Stimulated activated CD4-positive, alpha-beta T cell treated with anti-CD3 and anti-CD28 coated beads, Interleukin-15, amount 100 ng/mL, for 48 hours (primary cell): ENCODE measurements at places on chromosomes 3 and 15.

DNA sequence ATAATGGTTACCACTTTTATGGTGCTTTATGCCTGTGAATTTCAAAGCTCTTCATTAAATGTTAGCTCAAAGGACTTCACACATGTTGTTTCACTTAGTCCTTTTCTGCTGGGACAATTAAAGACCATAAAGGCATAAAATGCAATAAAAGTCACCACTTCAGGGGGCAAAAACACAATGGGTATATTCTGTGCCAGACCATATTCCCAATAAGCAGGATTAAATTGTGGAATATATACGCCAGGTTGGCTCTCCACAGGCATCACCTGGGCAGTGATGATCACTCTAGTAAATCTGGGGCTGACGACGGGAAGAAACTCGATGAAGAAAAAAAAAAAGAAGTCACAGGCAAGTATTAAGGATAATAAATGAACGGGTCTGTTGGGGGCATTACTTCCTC lies 370.2 kb upstream of the CNTN4 start:
- DNase-seq = no peak

DNA sequence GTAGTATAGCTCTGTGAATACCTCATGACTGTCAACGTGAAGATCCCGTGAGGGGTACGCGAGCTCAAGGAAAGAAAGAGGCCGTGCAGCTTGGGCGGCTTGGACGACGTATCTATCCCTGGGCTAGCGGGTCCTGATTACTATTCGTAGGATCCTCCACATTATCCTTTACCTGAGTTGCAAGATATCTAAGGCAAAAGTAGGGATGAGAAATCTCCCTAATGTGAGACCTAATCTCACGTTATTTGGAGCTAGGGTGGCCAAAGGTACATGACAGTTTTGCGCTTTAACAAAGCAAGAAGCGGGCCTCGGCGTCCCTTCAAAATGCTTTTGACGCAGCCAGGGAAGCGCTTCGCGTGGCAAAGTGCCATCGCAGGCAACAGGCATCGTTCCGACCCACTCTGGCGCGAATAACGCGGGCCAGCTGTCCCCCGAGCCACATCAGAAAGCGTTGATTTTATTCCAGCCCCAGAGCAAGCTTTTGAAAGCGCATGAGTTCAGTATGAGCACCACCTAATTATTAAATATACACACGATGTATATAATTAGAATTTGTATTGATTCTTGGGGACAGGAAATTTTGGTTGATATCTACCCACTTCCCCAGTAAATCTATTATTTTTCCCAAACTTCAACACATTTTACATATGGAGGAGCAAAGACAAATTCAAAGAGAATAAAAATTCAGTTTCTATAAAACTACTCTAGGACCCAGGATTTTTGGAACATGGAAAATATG lies 2.5 kb upstream of the EOMES start:
- DNase-seq = no peak

DNA sequence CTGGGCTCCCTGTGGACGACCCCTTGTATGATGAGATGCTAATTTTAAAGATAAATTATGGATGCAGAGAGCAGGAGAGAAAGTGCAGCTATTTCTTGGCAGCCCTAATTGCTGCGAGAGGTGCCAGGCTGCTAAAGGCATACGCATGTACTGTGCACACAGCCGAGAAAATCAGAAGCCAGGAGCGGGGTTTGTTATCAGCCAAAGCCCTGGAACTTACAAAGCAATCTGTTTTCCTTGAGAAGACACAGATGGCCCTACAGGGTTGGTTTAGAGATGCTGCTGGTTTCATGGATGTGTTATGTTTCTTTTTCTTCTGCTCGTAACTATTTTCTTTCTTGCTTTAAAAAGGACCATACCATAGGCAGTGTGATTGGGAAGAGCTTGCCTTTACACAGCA lies 11.7 kb upstream of the CCK start:
- no peak for DNase-seq

GRCh38 chr15:70033529-70034140 lies 64.1 kb downstream of the TLE3 start:
- no peak for DNase-seq
